ENCODE measurements at places on chromosomes 7 and 10.

- no peak for DNase-seq
Observed at GRCh38 chr7:28629216-28629842, 217.0 kb downstream of the CREB5 start.

DNA sequence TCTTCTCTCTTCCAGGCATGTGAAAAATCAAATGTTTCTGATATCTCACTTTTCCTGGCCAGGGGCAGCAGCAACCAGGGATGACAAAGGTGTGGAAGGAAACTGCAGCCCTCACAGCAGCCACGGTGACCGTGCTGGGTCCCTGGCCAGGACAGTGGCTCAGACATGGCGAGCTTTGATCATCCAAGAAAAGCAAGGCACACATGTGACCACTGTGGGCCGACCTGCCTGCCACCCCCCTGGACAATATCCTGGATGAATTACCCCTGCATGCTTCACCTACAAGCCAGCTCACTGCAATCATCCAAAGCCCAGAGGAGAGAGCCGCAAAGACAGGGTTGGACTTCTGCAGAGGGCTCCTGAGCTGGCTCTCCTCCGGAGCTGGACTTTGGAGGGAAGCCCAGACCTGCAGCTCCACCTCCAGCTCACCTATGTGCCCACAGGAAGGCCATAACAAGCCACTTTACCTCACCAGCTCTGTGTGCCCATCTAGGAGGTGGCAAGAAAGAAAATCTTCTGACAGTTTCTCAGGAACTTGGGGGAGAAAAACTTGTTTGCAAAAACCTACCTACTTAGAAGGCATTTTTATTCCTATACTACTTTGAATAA lies 2.7 kb downstream of the CHST15 start:
- DNase-seq: no peak

DNA sequence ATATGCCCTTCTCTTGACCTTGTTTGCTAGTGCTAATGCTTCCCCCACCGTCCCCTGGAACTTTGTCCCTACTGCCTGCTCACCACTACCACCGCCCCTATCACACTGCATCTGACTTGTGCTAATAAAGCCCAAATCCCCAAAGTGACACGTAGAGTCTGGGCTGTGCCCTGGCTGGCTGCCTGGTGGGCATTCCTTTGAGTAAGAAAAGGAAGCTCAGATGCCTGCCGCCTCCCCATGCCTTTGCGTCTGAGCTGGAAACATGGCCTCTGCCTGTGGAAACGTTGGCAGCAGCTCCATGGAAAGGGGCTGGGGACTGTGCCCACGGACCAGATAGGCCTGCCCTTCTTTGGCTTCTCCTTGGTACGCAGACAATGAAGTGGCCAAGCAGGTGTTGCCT lies 138.3 kb downstream of the CYP26A1 start:
- no peak for DNase-seq

DNA sequence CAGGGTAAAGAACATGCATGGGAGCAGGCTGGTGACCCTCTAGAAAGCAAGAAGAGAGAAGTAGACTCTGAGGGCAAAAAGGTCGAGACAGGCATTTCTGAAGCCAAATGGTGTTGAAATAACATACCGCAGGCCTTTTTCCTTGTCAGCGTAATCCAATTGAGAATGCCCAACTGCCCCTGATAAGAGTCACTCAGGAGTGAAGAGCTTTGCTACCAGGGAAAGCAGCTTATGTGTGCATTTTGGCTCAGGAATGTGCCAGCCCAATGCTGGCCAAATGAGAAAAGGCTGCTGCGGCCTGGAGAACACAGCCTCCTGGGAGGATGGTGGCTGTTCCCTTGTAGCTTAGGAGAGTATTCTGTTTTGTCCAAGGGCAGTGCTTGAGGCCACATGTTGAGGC lies 61.4 kb upstream of the NFKB2 start:
- DNase-seq: no peak

DNA sequence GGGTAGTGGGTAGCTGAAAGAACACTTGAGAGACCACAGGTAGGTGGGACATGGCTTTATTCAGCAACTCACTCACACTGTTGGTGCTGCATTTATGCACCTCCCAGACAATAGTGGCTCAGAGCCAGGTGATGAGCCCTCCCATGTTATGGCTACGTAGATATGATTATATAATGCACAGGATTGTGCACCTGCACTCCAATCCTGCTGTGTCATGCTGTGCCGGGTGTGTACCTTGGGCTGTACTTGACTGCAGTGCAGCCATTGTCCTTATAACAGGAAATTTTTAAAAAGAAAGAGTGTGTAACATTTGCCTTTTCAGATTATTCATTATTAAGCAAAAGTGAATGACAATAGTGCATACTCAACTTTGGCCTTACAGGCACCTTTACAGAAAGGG lies 366.1 kb upstream of the BMPER start:
- no peak for DNase-seq

- DNase-seq: no peak
Observed at GRCh38 chr10:86944031-86944419, 13.4 kb downstream of the MMRN2 start.

DNA sequence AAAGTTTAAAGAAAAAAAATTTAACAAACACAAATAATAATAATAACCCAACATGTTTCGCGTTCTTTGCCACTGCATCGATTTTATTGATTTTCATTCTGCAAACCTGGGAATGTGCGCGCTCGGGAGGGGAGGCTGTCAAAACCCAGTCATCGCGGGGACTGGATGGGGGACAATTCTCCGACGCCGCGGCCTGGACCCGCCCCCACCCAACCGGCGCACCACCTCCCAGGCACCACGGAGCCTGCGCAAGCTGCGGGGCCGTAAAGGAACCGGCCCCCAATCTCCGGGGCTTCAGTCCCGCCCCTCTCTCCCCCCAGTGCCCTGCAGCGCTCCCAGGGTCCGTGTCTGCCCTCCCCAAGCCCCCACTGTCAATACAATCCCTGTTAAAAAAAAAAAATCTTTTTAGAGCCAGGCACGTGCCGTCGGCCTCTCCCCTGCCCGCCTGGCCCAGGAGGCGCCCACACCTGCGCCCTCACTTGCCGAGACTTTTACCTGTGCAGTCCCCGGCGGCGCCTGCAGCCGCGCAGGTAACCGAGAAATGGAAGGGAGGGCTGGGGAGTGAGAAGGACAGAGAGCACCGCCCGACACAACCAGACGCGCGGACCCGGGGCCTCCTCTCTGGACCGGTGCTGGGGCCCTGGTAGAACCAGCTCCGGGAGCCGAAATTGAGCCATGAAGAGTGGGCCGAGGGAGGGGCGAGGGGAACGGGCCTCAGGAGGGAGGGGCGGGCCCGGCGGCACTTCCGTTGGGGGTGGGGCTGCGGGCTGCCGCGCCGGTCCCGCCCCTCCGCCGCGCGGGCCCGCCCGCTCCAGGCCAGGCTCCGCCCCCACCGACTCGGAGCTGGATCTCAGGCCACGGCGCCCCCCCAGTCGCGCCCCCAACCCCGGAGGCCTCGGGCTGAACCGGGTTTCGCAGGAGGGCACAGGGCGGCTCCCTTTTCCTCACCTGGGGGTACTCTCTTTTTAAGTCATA lies 7.6 kb upstream of the ZNF503 start:
- DNase-seq: peak; percentile 79

GRCh38 chr7:105940109-105940508 lies 23.0 kb upstream of the CDHR3 start:
- DNase-seq: no peak

DNA sequence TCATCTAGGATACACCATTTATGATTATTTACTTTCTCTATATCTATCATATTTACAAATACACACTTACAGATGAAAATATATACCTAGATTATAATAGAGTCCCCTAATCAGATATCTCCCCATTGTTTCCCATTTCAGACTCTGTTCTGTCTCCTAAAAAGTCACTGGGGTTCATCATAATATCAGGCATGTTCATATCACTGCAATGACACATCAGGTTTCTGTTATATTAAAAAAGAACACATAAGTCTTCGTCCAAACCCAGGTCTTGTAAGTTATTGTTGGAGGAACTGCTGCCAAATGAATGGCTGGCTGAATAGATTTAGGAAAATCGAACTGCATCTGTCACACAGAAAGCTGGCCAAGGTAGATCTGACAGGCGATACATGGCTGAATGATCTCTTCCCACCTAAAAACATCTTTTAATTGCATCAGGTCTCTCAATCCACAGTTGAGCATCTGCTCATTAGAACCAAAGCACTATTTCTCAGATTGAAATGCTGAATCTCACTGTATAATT lies 178.7 kb downstream of the CACNA2D1 start:
- DNase-seq: no peak

- no peak for DNase-seq
Observed at GRCh38 chr10:132897516-132898381, 44.6 kb downstream of the CFAP46 start.

DNA sequence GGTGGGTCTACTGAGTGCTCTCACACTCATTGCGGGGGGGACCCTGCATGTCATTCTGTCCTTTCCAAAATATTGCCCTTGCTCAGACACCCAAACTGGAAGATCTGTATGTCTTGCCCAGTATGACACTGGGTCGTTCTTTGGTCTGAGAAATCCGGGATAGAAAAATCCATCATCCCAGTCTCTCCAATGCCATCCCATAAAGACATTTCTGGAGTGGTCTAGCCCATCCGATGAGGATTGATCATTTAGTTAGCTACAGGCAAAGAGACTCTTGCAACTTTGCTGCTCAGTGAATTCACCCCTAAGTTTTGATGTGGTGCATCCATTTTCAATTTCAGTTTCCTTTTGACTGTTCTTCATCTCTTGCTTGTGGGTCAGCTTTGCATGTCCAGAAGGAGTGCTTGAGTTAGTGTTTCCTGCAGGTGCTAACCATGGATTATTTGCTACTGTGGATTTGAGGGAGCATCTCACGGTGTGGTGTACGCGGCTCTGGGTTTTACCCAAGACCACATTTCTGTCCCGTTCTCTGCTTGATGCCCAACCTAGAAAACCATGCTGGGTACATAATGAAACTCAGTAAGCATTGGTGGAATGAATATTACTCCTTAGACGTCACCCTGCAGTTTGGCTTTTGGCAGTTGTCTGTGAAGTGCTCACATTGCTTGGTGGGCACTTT lies 247.0 kb upstream of the MKI67 start:
- no peak for DNase-seq

DNA sequence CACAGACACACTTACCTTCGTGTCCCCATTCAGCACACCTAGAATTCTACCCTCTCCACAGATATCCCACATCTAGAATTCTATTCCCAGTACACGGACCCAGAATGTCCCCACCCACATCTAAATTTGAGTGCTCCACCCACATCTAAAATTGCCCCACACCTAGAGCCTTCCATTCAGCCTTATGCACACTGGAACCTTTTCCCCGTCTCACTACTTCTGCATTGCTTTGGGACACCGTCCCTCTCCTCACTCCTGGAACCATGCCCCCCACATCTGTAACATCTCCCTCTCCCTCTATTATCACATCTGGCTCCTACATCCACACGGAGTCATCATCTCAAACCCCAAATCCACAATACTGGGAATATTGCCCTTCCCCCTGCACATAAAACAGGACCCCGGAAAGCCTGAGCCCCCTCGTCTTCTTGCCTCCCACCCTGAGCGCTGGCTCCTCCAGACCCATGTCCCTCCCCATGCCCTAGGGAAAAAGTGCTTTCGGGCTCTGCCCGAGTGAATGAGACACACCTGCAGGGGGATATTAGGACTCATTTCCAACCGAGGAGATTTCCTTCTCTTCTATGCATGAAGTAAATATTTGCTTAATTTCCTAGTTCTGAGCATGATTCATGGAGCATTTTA lies 125.8 kb upstream of the UNC5B start:
- DNase-seq: no peak

GRCh38 chr10:48466611-48467240 lies 138.1 kb downstream of the ARHGAP22 start:
- DNase-seq: no peak

DNA sequence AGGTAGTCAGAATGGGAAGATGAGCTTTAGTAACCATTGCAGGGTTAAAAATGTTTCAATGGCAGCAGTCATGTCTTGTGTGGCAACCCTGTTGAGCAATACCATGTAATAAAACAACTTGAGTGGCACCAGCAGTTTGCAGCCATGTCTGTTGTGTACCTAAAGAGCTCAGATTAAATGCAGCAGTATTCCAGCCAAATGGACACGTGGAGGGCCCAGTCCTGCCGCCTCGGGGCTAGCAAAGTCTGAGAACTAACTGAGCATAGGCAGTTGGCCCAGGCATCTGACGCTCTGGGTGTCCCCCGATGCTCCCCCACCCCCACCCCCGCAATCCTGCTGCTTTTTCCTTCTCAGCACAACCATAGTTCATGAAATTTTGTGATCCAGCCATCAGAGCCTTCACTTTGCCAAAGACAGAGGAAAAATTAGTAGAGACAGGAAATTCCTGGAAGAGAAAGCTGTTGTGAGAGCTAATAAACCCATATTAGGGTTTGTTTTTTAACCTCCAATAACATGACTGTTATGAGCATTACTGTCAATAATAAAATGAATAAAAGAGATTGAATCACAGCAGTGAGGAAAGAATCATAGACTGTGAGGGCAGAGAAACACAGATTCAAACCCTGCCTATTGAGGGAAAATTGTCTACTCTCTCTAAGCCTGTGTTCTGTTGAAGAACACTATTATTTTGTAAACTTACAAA lies 220.6 kb upstream of the RHOBTB1 start:
- DNase-seq: no peak

GRCh38 chr7:831596-832166 lies 595 bp upstream of the SUN1 start:
- no peak for DNase-seq

DNA sequence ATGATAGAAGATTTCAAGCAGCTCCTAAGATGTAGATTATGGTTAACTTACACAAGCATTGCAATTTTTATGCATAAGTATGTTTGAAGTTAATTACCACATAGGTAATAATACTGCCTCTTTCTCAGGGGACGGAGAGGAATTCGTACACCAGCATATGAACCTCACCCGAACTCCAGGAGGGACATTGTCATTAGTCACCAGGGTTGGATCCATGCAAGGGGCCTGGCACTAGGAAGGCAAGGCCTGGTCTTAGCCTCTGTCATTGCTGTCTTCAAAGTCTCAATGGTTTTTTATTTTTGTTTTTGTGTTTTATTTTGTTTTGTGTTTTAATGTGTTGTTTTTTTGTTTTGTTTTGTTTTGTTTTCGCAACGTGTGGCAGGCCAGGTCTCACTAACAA lies 145.6 kb upstream of the PPP2R2D start:
- DNase-seq: no peak

- DNase-seq: no peak
Observed at GRCh38 chr10:132901351-132901750, 41.0 kb downstream of the CFAP46 start.

- peak; percentile 60 for DNase-seq
Observed at GRCh38 chr10:59362959-59363381, 621 bp upstream of the FAM13C start.
